T-helper 9 cell (primary cell): ENCODE measurements at places on chromosomes 3 and 15.

GRCh38 chr3:186577521-186577920, 7.0 kb downstream of the DNAJB11 start:
- DNase-seq, result no peak

DNA sequence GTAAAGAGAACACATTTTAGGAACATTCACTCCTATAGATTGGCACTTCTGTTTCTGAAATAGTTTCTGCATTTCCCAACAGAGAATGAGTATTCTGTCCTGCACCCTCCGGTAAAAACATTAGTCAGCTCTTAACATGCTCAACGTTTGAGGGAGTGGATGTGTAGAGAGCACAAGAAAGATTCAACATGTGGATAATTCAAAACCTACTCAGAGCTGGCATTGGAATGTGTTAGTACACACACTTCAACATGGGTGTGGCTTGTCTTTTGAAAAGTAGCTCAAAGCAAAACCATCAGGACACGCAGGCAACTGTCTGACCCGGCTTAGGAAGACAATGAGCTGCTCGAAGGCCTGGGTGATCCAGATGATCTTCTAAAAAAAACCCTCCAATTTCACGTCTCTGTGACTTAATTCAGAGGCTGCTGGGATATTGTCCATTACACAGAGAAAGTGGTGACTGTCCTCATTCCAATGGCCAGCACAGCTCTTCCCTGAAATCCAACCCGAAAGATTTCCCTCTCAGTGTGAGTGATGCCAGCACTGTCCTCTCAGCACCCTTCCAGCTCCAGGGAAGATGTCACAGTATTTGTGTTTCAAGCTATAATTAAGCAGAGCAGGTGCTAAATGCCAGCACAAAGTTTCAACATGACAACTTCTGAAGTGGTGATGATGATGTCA, 18.1 kb downstream of the FBN1 start:
- DNase-seq, result no peak

DNA sequence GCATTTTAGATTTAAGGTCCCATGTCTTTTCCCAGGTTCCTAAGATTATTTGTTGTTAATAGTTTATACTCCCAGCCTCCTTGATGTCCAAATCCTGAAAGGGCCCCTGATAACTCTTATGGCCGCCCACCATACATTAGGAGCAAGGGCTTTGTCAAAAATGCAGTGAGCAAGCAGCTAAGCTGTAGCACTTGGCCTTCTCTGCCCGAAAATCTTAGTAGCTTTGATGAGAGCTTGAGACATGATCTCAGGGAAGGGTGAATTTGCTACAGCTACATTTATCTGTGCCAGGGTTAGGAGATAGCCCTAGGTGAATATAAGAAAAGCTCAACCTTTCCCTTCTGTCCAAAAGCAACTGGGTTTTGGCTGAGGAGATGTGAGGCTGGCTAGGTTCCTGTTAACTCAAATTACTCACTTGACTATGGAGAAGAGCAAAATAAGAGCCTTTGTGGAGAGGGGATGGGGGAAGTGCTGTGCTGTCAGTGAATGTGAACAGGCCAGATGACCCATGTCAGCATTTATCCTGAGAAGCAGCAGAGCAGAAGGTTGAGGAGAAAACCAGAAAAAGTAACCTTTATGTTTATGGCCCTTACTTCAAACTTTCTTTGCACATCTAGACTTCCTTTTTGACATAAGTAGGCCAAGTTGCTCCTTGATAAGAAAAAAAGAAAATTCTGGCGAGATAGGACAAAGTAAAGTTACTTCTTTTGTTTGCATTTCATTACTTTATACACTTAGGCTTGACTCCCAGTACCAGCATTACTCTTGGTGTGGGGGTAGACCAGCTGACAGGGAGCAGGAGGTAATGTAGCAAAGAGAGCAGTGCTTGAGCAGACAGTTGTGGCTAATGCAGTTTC, 21.1 kb downstream of the MAPK6 start:
- DNase-seq, result no peak

DNA sequence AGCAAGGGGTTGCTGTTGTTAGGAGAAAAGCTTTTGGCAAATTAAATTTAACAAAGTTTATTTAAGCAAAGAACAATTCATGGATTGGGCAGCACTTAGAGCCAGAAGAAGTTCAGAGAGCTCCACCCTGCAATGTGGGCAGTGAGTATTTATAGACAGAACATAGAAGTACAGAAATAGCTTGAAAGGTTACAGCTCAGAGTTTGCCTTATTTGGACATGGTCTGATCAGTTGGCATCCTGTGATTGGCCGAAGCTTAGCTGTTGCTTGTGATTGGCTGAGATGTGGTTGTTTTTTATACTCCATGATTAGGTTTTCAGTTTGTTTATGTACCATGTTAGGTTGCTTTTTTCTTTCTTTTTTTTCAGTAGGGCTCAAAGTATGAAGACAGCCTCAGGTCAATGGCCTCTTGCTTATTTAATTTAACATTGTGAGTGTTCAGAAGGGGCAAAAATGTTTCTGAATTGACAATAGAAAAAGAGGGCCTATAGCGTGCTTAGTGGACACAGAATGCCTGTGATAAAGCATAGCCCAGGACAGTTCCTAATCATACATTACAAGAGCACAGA, 293.8 kb downstream of the IGSF11 start:
- DNase-seq, result no peak

DNA sequence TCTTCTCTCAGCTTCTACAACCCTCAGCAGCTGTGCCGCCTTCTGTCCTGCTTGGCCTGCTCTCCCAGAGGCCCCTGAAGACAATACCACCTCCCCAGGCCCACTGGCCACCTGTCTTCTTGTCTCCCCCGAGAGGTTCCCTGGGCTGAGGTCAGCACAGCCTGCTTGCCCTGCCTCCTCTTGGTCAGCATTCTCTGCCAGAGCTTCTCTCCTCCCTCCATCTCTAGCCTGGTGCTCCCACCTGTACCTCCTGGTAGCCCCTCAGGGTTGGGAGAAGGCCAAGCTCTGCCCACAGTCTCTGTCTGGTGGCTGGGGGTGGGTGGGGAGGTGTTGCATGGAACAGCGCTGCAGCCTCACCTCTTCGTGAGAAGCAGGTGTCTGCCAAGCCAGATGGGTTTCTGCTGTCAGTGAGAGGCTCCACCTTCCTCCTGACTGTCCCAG, 5.6 kb upstream of the ISLR start:
- DNase-seq, result no peak

DNA sequence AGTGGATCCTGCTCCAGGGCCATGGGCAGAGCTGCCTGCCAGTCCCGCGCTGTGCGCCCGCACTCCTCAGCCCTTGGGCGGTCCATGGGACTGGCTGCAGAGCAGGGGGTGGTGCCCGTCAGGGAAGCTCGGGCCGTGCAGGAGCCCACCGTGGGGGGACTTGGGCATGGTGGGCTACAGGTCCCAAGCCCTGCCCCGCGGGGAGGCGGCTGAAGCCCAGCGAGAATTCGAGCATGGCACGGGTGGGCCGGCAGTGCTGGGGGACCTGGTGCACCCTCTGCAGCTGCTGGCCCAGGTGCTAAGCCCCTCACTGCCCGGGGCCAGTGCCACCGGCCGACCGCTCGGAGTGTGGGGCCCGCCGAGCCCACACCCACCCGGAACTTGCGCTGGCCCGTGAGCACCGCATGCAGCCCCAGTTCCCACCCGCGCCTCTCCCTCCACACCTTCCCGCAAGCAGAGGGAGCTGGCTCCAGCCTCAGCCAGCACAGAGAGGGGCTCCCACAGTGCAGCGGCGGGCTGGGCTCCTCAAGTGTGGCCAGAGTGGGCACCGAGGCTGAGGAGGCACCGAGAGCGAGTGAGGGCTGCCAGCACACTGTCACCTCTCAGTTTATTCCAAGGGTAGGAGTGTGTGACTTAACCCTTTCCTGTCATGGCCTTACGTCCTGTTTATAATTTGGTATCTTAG, 129.3 kb downstream of the TMEM108 start:
- DNase-seq, result no peak

DNA sequence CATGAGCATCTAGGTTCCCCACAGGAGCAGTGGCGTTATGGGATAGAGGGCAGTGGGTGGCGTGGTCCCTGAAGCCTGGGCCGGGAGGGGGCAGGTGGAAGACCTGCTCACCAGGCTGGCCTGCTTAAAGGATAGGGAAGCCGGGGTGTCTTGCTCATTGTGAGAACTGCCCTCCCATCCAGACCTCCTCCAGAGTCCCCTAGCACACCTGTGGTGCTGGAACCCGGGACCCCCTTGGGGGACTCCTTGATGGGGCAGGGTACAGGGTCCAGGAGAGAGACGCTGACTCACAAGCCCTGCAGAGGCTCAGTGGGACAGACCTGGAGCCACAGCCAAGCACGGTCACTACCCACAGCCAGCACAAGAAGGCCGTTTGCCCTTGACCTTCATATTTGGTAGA, 2.8 kb upstream of the RHCG start:
- no peak for DNase-seq

DNA sequence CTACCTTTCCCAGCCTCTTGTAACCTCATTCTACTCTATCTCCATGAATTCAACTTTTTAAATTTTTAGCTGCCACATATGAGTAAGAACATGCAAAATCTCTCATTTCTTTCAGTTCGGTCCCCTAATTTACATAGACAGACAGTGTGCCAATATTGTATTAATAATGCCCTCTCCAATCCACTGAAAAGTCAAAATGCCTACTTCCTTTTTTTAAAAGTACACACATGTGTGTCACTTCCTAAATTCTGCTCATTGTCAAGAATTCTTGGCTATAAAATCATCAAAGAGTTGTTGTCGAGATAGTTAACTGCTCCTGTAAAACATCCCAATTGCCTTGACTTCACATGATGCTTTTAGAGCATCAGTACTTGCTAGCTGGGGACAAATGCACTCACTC, 84.2 kb upstream of the IL12A start:
- no peak for DNase-seq

DNA sequence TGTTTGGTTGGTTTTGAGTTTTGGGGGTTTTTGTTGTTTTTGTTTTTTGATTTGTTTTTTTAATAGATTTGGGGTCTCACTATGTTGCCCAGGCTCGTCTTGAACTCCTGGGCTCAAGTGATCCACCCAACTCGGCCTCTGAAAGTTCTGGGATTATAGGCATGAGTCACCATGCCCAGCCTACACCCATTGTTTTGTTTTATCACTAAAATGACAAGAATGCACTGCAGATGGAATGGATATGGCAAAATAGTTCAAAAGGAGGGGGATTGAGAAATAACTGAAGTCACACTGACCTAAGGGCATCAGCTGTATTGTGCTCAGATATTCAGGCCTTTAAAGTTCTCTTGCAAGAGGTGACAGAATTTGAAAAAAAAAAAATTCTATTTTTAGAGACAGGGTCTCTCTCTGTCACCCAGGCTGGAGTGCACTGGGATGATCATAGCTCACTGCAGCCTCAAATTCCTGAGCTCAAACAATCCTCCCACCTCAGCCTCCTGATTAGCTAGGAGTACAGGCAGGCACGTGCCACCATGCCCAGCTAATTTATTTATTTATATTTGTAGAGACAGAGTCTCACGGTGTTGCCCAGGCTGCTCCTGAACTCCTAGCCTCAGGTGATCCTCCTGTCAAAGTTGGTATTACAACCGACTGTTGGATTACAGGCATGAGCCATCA, 4.4 kb upstream of the RASA2 start:
- no peak for DNase-seq

- no peak for DNase-seq
These were observed 67.2 kb downstream of the IL1RAP start for GRCh38 chr3:190581041-190581541.

- DNase-seq, result peak; percentile 57
These were observed 11.3 kb upstream of the RPL39L start for GRCh38 chr3:187150599-187150998.

DNA sequence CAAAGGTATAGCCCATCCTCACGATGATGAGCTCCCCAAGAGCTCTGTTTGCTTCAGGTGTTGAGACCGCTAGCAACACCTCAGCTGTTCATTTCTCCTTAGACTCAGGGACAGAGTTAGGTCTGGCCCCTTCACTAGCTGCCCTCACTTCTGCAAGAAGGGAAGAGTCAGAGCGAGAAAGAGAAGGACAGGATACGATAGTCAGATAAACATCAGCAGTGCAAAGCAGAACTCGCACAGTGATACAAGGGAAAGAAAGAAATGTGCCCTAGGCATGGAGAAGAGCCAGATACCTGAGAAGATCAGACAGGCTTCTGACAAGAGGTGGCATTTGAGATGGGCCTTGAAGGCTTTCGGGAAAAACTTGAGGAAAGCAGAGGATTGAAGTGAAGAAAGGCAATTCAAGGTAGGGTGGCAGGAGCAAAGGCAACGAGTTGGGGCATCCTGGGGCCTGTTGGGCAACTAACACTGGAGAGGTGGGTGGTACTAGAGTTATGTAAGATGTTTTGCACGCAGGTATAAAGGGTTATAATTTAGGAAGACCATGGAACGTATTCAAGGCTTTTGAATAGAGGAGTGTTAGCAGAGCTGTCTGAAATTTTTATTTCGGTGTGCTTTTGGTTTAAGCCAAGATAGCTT, 106.0 kb downstream of the PGPEP1L start:
- DNase-seq, result no peak

DNA sequence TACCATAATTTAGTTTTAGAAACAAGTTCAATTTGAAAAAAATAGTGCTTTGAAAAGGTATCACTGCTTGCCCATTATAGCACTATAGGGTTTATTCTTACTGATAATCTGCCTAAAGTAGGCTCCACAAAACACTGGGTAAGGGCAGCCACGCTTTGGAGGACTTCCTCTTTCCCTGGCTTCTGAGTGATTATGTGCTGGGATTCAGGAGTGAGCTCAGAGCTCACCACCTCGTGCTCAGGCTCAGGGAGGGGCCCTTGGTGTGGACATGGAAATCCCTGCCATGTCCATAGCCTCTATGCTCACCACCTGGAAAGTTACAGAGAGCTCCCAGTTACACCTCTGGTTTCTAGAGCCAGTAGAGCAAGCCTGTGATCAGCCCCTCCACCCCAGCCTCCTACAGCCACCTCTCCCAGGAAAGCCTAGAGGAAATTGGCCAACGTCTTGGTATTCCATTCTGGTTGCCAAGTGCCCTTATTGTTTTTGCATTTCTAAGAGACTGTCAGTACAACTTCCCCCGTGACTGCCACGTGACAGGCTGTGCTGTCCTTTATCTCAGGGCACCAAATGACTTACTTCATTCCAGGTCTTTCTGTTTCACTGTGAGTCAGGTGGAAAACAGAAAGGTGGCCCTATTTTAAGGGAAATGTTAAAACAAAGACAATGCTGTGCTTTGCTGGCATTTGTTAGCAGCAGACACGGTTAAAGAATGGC, 316.0 kb downstream of the RORA start:
- DNase-seq, result no peak

- DNase-seq, result no peak
These were observed 278.9 kb downstream of the MECOM start for GRCh38 chr3:169384573-169384972.
